Spinal cord (tissue), 10 donors: ENCODE measurements at places on chromosomes 16 and 17. TPM values are rescaled to one million over a fixed set of nuclear protein-coding genes. Genes with fewer than 3 reads are reported as not detected.

DNA sequence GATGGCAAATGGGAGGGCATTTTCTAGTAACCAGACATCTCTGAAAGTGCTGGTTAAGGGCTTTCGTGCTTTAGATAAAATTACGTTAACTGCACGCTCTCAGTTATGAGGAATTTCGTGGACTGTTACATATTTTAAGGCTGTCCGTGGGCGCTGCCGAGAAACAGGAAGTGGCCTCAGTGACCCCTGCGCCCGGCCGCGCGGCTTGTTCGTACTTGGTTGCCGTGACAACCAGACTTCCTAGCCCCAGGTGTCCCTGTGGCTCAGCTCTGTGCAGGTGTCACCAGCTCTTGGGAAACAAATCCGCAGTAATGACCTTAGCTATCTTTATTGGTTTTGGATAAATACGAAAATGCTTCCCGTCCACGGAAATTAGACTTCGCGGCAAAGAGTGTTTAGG is 52.7 kb downstream of the LMF1 start:
- DNase-seq, result no peak

DNA sequence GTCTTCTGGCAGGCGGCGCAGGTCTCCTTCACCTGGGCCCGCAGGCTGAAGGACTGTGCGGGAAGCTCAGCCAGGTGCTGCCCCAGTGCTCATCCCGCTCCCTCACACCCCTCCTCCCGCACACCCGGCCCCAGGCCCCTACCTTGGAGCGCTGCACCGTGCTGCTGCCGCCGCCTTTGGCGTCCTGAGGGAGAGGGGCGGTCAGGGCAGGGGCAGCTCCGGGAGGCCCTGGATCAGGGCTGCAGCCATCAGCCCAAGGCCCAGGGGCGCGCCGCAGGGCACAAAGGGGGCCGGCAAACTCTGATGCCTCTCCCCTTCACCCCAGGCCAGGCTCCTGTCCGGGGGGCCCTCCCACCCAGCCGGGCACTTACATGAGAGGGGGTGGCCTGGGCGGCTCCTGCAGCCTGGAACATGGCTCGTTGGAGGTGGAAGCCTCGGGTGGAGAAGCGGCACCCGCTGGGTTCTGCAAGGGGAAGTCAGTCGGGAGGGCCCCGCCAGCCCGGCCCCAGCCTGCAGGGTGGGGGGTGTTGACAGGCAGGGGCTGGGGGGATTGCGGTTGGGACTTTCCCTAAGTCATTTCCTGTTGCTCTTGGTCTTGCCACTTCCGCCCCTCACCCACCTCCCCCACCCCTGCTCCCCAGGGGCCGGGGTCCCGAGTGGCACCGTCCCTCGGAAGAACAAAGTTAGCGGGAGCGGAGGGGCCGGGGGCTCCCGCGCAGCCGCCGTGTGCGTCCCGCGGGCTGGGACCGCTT is 863 bp downstream of the LIMD2 start:
- peak; percentile 61 for DNase-seq

GRCh38 chr16:68910051-68910450 is 66.7 kb downstream of the TANGO6 start:
- no peak for DNase-seq

DNA sequence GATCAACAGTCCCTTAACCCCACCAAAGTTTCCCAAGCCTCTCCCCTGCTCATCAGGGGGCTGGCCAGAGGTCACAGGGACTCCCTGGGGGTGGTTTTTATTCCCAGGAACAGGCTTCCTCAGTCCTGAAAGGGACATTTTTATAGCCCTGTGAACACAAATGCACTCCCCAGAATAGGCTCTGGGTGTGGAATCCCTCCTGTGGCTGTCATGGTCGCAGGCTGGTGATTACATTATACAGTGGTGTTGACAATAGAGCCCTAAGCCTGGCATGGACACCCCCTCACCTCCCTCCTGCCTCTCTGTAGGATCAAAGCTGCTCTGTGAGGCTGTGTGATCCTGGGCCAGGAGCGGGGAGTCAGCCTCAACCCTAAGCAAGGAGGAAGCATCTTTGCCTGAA is 1.4 kb upstream of the CA4 start:
- no peak for DNase-seq

DNA sequence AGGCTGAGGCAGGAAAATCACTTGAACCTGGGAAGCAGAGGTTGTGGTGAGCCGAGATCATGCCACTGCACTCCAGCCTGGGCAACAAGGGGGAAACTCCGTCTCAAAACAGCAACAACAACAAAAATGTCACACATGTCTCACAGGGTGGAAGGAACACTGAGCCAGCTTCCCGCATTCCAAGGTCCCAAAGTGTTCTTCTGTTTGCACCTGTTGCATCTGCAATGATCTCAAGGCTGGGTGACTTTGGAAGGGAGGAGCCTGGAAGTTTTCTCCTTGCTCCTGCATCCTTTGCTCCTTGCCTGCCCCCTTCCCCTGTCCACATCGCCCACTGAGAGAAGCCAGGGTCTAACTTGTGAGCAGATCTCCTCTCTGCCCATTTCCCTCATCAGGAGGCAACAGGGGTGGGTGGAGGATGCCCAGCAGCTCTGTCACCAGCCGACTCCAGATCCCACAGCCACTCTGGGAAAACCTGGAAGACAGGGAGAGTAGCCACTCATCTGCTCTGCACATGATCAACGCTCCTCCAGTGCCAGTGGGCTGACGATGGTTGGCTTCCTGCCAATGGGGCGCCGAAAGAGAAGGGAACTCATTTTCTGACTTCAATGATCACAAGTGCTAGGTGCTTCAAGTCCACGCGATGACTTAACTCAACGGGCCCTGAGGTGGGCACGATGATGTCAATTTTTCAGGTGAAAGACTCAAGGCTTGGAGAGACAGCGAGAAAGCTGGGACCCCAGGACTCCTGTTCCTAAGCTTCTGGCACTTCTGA is 12.6 kb downstream of the CHST6 start:
- DNase-seq, result no peak

DNA sequence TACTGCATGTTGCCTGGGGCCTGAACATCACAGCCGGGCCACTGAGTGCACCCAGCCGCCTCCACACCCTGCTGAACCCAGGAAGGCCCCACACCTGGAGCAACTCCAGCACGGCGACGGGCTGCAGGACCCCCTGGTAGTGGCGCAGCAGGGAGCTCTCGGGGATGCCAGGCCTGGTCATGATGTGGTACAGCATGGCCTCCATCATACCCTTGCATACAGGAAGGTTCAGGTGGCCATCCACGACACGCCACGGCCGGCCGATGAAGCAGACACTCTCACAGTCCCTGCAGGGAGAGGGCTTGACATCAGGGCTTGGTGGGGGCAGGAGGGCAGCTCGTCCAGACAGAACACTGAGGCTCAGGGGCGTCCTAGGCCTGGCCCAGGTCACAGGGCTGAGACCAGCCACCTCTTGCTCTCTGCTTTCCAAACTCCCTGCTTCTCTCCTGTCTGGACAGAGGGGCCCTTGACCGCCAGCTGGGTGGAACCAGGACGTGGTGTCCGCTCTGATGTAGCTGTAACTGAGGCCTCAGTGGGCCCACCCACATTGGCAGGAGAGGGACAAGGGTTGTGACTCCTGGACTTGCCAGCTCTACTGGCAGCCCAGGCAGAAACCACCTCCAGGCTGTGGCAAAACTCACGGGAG is 60.3 kb downstream of the IL21R start:
- no peak for DNase-seq

- DNase-seq, result no peak
These were observed 73.3 kb upstream of the CNEP1R1 start for GRCh38 chr16:49951574-49952195.

DNA sequence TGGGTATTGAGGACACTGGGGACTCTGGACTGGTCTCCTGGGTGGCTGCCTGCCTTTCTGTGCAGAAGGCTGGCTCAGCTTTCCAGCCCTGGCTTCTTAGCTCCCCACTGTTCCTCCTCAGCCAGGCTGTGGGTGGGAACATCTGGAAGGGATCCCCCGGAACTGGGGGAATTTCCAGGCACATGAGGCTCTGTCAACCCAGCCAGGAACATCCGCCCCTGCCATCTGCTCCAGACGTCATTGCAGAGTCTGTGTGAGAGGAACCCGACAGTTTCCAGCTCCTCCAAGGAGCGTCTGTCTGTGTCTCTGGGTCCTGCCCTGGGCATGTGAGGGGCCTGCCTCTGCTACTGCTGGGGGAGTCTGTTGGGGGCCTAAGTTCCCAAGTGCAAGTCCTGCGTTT is 36.2 kb upstream of the CRHR1 start:
- DNase-seq, result no peak

DNA sequence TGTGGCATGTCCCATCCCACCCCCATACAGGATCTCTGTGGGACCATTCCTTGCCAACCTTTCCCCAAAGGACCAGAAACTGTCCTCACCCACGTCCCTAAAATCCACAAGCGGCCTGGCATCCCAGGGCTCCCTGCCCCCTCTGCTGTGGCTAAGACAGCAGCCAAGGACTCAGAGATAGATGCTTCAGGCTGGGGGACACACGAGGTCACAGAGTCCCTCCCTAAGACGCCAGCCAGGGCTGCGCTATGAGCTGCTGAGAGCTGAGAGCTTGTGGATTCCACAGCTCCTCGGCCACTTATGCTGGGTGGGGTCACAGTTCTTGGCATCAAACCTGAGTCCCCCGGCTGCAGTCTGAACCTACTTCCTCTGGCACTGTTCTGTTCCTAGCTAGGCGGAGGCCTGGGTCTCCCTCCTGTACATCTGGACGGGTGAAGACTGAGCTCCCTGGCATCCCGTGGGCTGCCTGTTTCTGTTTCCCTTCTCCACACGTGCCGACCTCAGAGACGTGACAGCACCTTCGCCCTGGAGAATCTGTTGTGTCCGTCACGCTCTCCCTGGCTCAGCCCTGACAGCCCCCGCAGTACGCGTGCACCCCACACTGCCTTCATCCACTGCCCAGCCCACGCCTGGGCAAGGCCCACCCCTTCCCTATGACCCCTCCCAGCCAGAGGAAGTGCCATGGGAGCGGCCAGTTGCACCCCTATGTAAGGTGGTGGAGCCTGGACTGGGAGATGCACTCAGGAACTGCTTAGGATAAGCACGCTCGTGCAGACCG is 61.2 kb downstream of the ENGASE start:
- no peak for DNase-seq

GRCh38 chr17:31534223-31534888 is 142.9 kb downstream of the RAB11FIP4 start:
- no peak for DNase-seq

GRCh38 chr17:7909089-7909488 is 7.0 kb downstream of the RNF227 start:
- DNase-seq, result no peak

DNA sequence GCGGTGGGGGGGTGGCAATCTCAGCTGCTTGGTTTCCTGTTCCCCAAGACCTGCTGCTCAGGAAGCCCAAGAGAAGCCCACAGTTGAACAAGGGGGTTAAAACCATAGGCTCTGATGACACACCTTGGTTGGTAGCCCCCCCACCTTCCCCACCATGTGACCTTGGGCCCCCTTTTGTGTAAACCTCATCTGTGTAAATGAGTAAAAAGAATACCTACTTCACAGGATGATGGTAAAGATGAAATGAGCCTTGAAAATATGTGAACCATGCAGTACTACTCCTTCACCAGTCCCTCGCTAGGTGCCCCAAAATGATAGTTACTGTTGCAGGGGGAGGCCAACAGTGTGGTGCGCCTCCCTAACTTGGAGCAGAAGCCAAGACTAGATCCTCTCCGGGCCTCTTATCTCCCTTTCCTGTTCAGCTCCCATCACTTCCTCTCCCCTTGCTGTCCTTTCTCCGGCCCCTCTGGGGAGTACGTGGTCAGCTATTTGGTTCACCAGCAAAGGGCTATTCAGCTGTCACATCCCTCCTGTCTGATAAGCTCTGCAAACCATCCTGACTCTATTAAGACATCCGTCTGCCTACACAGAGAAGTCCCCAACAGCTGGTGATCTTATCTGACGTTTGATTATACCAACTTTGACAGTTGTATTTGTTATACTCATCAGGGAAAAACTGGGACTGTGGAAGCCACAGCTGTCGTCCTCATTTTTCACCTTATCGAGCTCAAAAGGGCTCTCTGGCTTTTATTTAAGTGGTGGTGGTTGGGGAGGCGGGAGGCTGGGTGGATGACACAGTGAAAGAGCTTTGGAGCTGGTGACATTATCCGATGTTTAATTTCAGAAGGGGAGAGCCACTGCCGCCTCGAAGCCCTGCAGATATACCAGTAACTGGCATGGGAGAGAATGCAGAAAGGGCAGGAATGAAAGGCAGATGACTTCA is 19.9 kb downstream of the DCAKD start:
- DNase-seq, result no peak

- no peak for DNase-seq
These were observed 33.2 kb downstream of the WDR59 start for GRCh38 chr16:74951681-74952080.

DNA sequence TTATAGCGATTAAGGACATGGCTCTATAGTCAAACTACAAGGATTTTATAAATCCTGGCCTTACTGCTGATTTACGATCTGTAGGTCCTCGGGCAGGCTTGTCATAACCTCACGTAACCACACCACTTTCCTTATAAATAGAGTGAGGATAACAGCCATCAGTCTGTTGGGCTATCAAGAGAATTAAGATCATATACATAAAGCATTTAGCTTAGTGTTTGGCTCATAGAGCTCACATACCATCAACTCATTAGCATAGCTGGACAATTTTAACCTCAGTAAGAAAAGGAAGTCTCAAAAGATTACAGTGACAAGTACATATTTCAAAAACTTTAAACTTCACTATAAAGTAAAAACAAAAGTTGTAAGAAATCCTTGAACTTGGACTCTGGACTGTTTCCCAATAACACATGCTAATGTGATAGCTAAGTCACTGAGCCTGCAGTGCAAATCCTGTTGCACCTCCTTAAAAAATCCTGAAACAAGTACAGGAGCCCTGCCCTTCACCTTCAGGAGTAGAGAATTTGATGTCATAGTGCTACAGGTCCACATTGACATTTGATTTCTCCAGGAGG is 20.8 kb upstream of the CLEC3A start:
- DNase-seq, result no peak

DNA sequence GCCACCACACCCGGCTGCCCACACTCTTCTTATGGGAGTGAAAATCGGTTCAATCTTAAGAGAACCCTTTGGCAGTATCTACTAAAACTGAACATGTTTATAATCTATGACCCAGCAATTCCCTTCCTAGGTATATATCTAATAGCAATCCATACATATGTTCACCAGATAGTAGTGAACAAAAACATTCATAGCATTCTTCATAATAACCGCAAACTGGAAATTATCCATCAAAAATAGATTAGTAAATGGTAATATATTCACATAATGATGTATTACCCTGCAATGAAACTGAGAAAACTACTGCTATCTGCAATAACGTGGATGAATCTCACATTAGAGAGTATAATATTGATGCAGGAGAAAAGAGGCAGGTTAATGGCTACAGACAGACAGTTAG is 23.1 kb downstream of the COPRS start:
- no peak for DNase-seq

- DNase-seq, result no peak
These were observed 6.6 kb upstream of the STAT3 start for GRCh38 chr17:42394838-42395237.

KREMEN2 gene
- total RNA-seq, result 0.17 TPM

LDHD gene
- total RNA-seq, result 4.5 TPM

CENPV gene
- 33.7 TPM for total RNA-seq

C1QTNF8 gene
- 0.17 TPM for total RNA-seq

WNT9B gene
- 0.99 TPM for total RNA-seq

SMPD3 gene
- total RNA-seq, result 12.7 TPM
